H1 (cell line): ENCODE measurements at places on chromosomes 4 and X. TPM values are rescaled to one million over a fixed set of nuclear protein-coding genes. Genes with fewer than 3 reads are reported as not detected.

DNA sequence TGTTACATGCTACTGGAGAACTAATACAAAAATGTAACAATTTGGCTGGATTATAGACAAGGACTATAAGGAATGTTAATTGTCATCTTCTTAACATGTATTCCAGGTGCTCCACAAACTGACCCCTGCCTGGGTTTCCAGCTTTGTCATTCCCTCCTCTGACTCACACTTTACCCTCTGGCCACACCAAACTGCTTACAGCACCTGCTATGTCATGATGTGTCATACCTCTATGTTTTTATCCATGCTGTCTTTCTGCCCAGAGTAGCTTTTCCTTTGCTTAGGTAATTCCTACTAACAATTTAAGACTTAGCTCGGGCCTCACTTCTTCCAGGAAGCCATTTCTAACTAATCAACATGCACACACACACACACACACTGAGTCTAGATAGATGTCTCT is 14.0 kb upstream of the SHROOM4 start:
- DNase-seq: no peak
- H3K27ac ChIP-seq: no peak overlapping the region
- no peaks in the 10 kb centered on the region for H3K27me3 ChIP-seq
- no peak overlapping the region for H3K4me3 ChIP-seq

GRCh38 chr4:77202491-77202890 is 45.5 kb downstream of the CCNG2 start:
- H3K4me3 ChIP-seq: no peak overlapping the region
- no peak for DNase-seq
- peaks cover 4% of the 10 kb centered on the region for H3K4me1 ChIP-seq
- no peaks in the 10 kb centered on the region for H3K27me3 ChIP-seq

GRCh38 chrX:153830640-153831428 is 490 bp upstream of the PDZD4 start:
- H3K36me3 ChIP-seq: no peaks in the 10 kb centered on the region
- no peak overlapping the region for H3K27ac ChIP-seq
- peak overlapping the region; percentile 33; the same call in 1 of the 2 replicates for H3K4me3 ChIP-seq
- no peak for DNase-seq

AADAT gene
- 7.7 and 9.2 TPM in 2 replicates for total RNA-seq

DNA sequence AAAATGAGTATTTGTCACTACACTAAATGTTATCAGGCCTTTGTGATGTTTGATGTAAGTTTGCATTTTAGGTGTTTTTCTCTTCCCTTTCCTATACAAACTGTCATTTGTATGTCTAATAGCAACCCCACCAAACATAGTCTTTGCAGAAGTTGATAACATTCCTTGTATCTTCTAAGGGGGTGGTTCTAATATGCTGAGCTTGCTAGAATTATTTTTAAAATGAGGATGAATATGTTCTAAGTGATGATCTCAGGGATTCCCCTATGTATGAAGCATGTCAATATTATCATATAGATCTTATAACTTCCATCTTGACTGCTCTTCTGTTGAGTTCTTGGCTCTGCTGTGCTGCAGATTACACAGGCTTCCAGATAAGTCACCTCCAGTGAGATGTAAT is 3.1 kb downstream of the CHM start:
- peaks cover 3% of the 10 kb centered on the region for H3K4me1 ChIP-seq
- no peak overlapping the region for H3K4me3 ChIP-seq
- DNase-seq: no peak
- no peaks in the 10 kb centered on the region for H3K36me3 ChIP-seq
- no peak overlapping the region for H3K27ac ChIP-seq

DNA sequence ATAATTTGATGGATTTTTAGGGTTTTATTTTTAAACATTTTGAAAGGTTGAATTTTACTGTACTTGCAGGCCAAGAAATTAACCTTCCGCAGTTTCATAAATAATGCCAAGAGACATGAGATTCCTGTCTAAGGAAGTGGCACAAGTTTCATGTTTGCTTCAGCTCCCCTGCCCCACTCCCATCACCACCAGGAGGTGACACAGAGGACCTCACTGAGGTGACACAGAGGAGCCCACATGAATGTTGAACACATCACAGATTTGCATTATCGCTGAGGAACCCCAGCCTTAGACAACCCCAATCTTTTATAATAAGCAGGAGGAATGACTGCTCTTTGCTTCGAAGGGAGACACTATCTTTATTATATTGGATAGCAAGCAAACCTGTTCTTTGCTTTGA is 491.4 kb upstream of the ATOH1 start:
- no peaks in the 10 kb centered on the region for H3K27me3 ChIP-seq
- H3K4me1 ChIP-seq: no peaks in the 10 kb centered on the region
